Thoracic aorta (tissue), 2 donors: ENCODE measurements at places on chromosomes 1 and 21. TPM values are rescaled to one million over a fixed set of nuclear protein-coding genes. Genes with fewer than 3 reads are reported as not detected.

The CYP2J2 gene
- total RNA-seq: not detected

The MSH4 gene
- total RNA-seq: 0.27 TPM

The CBR1 gene
- 174 TPM for total RNA-seq

The CCDC27 gene
- total RNA-seq: not detected
